SW 1271 (cell line): ENCODE measurements at places on chromosomes 12 and 14.

GRCh38 chr14:77126461-77126990, 15.1 kb downstream of the ZDHHC22 start:
- DNase-seq = no peak

- DNase-seq = no peak
Observed at GRCh38 chr12:114166362-114166761, 200.2 kb upstream of the RBM19 start.

GRCh38 chr12:110074089-110074488, 25.8 kb upstream of the C12orf76 start:
- DNase-seq = no peak

GRCh38 chr12:87152075-87152474, 877.1 kb downstream of the C12orf50 start:
- DNase-seq = no peak

DNA sequence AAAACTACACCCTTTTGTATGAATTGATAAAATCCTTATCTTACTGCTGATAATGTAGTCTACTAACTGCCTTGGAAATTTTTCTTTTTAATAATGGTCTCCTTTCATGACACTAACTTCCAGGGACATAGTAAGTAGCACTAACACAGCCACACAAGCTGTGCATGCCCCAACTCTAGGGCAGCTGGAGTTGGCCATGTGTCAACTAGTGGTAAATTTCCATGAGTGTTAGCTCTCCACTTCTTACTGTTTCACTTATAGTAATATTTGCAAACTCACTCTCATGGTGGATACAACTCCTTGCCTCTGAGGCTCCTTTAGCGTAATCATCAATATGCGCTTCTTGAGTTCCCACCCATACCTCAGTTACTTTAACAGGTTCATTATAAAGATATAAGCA, 38.0 kb downstream of the LGR5 start:
- no peak for DNase-seq

DNA sequence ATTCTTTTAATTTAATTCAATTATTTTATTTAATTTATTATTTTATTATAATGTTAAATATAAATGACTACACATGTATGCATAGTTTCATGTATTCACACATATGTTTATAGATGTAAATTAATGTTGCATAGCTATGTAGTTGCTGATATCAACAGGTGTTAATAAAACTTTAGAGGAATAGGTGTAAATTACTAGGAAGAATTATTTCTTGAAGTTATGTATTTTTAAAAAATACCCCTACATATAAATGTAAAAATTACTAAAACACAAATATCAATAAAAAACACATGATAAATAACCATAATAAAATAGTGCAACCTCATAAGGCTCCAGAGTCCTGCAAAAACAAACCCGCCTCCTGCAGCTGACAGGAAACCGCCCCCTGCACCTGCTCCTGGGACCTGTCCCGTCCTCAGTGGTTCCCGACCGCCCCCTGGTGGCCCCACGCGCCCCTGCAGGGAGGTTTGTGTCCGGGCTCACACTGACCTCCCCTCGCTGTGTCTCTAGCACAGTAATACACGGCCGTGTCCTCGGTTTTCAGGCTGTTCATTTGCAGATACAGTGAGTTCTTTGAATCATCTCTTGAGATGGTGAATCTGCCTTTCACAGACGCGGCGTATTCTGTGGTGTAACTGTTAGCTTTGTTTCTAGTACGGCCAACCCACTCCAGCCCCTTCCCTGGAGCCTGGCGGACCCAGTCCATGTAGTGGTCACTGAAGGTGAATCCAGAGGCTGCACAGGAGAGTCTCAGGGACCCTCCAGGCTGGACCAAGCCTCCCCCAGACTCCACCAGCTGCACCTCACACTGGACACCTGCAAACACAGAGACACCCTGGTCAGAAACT, 1264.0 kb downstream of the TMEM121 start:
- peak; percentile 58 for DNase-seq

DNA sequence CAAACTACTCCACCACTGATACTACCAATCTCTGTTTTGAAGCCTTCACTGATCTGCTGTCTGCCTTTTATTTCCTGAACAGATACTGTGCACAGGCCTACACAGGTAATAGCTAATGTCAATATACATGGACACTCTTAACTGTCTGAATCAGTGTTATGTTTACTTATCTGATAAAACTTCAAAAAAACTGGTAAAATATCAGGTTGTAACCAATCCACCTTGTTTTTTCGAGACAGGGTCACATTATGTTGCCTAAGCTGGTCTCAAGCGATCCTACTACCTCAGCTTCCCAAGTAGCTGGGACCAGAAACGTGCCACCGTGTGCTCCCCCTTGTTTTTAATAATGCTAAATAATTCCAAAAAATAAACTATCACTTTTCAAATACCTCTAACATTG, 43.5 kb downstream of the HECTD1 start:
- no peak for DNase-seq

DNA sequence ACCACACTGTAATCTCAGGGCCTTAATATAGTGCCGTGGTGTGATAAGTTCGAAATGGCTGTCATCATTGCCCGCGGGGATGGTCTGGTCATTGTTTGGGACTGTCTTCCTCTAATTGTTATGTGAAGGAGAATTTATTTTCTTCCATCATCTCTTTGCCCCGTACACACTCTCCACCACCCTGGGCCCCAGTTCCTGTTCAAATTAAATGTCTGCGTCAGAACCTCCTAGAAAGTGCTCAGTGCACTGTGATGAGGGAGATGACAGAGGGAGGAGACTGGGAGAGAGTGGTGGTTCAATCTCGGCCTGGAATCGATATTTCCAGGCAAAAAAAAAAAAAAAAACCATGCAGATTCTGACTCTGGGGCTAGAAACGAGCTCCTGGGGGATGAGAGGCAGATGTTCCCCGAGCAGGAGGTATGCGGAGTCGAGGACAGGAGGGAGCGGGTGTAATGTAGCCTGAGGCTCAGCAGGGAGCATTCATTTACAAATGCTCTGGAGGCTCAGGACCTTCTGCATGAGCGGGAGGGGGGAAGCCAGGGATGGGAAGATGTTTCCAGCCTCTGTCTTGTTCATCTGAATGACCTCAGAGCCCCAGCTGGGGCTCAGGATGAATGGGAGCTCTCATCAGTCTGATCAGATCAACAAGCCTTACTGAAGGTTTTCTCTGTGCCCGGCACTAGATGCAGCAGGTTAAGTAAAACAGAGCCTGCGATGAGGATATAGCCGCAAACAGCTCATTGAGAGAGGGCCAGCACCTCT, 219.5 kb downstream of the TBX5 start:
- no peak for DNase-seq

- no peak for DNase-seq
Observed at GRCh38 chr12:91040096-91040755, 17.6 kb downstream of the KERA start.

DNA sequence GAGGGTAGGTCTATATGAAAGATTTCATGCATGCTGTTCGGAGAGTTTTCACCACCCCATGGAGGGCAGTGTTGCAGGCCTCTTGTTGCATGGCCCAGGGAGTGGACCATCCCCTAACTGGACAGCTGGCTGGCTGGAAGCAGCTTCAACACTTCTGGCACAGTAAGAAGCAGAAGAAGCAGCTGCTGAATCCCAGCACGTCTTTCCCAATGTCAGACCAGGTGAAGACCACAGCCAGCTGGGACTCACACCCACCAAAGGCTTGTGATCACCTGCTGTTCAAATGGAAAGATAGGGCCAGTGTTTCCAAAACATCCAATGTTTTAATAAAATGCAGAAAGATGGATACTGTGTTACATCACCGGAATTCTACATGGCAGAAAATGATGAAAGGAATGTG, 1423.6 kb downstream of the AACS start:
- DNase-seq = no peak

DNA sequence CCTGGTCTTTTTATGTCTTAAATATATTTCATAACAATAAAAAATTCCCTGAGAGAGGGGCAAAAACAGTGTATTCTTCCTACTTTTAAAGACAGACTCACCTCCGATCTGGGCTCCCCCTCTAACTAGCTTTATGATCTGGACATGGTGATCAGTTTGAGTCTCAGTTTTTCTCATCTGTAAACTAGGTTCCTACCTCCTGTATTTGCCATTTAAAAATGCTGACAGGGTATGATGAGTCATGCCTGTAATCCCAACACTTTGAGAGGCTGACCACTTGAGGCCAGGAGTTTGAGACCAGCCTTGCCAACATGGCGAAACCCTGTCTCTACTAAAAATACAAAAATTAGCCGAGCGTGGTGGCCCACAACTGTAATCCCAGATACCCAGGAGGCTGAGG, 114.8 kb upstream of the LHX5 start:
- DNase-seq = no peak

DNA sequence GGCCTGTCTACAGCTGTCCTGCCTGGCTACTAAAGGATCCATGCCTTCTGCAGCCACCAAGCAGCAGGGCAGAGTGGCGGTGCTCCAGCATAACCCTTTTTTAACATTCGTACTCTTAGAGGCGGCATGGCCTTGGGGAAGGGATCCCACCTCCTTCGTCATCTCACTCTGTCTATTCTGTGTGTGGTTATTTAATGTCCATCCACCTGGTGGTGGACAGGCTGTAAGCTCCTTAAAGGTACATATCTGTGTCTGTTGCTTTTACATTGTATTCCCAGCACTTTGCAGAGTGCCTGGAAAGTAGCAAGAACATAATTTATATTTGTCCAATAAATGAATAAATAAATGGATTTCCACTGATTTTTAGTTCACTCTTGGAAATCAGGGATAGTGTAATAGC, 15.7 kb upstream of the ACOT1 start:
- DNase-seq = no peak

- peak; percentile 48 for DNase-seq
Observed at GRCh38 chr12:93839064-93839463, 161.9 kb downstream of the CRADD start.

- DNase-seq = no peak
Observed at GRCh38 chr14:84760489-84761126, 769.3 kb upstream of the FLRT2 start.

DNA sequence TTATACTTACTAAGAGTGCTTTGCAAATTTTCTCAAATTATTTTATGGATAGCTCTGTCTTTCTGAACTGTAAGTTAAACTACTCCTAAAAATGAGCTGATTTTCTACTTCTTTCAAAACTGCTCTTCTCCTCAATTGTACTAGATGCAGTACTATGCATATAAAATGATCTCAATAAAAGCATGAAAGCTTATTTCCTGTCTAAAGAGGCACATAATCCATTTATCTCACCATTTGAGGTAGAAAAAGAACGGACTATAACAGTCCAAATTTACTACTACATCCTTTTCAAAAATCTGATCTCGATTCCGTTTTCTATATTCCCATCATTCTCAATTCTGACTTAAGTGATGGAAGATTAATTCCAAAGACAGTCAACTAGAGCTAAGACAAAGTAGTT, 14.4 kb downstream of the SLIRP start:
- DNase-seq = no peak

DNA sequence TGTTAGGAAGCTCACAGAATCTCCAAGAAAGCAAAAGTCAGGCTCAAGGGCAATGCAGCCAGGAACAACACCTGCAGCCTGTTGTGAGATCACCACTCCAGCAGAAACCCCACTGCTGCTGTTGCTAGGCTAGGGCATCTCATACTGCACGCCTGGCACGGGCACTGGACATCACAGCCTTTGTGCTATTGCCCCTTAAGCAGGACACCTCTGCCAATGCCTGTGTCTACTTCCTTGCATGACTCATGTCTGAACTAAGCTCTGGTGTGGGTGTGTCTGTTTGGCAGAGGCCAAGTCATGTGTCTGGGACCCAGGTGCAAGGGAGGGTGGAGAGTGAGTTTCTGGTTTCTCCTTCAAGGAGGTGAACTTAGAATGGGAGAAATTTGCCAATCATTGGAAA, 10.0 kb upstream of the DDX47 start:
- peak; percentile 98 for DNase-seq

DNA sequence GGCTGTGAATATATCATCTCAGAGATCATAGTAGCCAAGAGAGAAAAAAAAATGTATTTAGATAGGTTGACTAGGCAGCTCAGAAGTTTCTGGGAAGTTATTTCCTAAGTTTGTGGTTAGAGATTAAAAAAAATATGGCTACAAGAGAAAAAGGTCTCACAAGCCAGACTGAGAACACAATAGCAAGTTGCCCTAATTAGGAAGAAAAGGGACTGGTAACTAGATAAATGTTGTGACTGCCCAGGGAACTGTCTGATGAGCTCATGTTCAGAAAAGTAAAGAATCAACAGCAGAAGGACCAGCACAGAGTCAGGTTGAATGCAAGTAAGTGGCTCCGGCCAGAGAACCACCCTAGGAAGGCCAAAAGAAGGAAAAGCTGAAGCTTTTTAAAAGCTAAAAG, 256.6 kb downstream of the PRKD1 start:
- no peak for DNase-seq

- DNase-seq = no peak
Observed at GRCh38 chr14:68853749-68854148, 60.9 kb upstream of the ZFP36L1 start.

DNA sequence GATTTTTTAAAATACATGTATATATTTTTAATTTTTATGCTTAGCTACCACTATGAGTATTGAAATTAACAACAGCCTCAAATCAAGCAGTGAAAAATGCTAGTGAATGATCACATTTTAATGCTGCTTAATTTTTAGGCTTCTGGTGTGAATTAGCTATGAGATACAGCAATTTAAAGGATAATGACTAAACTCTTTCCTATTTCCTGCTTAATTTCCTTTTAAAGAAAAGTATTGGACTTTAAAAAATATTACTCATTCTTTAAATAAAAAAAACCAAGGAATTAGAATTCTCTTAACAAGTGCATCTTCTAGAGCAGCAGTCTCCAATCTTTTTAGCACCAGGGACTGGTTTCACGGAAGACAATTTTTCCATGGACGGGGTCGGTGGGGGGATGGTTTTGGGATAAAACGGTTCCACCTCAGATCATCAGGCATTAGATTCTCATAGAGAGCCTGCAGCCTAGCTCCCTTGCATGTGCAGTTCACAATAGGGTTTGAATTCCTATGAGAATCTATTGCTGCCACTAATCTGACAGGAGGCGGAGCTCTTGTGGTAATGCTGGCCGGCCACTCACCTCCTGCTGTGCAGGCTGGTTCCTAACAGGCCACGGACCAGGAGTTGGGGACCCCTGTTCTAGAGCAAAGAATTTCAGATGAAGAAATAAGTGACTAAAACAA, 18.6 kb upstream of the NTN4 start:
- DNase-seq = no peak

DNA sequence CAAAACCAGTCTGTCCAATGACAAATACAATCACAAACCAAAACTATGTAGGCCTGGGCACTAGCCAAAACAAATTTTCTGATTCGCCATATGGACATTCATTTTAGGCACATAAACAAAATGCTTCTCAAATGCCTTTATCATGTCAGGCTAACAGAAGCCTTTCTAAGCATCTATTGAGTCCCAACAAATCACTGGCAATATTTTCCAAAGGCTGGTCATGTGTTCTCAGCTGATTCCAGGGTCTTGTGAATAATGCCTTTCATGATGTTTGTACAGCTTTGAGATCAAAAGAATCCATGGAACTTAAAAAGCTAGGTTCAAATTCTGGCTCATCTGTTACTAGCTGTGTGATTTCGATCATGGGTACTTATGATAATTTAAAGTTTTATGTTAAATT, 16.1 kb downstream of the FSCB start:
- DNase-seq = no peak

GRCh38 chr12:905261-906031, 44.0 kb downstream of the RAD52 start:
- no peak for DNase-seq

GRCh38 chr12:13071305-13072280, 27.4 kb downstream of the FAM234B start:
- DNase-seq = no peak
